ENCODE measurements at places on chromosomes 6 and 20. TPM values are rescaled to one million over a fixed set of nuclear protein-coding genes. Genes with fewer than 3 reads are reported as not detected.

Gene NANP
- total RNA-seq = 4.8 TPM

Gene ETV7
- not detected for total RNA-seq

Gene PPP1R16B
- 12.1 TPM for total RNA-seq

Gene OXT
- total RNA-seq = not detected

Gene HEY2
- 2.2 TPM for total RNA-seq

Gene MTHFD1L
- 2.5 TPM for total RNA-seq

Gene ADAM33
- 79.7 TPM for total RNA-seq

Gene ELOVL4
- 2.1 TPM for total RNA-seq

Gene TFAP2C
- 2.3 TPM for total RNA-seq

Gene LKAAEAR1
- not detected for total RNA-seq

Gene ZFP57
- total RNA-seq = 1.2 TPM

Gene TULP4
- total RNA-seq = 169 TPM

Gene TINAG
- not detected for total RNA-seq

Gene BTN1A1
- total RNA-seq = not detected

Gene PGBD1
- 8.7 TPM for total RNA-seq

Gene SNAP91
- 1.2 TPM for total RNA-seq

Gene TSBP1
- not detected for total RNA-seq

Gene NCOA6
- total RNA-seq = 21.2 TPM

Gene CBLN4
- not detected for total RNA-seq

Gene FHL5
- 14.4 TPM for total RNA-seq

Gene MAP7
- 2.2 TPM for total RNA-seq

Gene MLN
- not detected for total RNA-seq

Gene ARG1
- not detected for total RNA-seq

Gene GSTA2
- total RNA-seq = not detected

Gene WFDC5
- not detected for total RNA-seq

Gene TRIM15
- total RNA-seq = not detected

Gene OR12D3
- total RNA-seq = not detected

Gene NNAT
- total RNA-seq = 2.6 TPM

Gene AVP
- not detected for total RNA-seq

Gene HTR1E
- total RNA-seq = 0.40 TPM

Gene PNISR
- total RNA-seq = 45.6 TPM

Gene PTCRA
- total RNA-seq = 0.50 TPM

Gene CRISP3
- not detected for total RNA-seq

Gene MAP1LC3A
- 152 TPM for total RNA-seq

Gene SEMG1
- total RNA-seq = not detected

Gene LY6G6D
- not detected for total RNA-seq

Gene CSNK2B
- 160 TPM for total RNA-seq

Gene DLK2
- total RNA-seq = 0.32 TPM

Gene HCK
- total RNA-seq = 9.0 TPM

Gene GRM1
- total RNA-seq = under 0.01 TPM

Gene PSMG4
- 24.8 TPM for total RNA-seq

Gene TULP1
- total RNA-seq = 1.2 TPM

Gene COL19A1
- total RNA-seq = 2.3 TPM

Gene RCAN2
- 43.6 TPM for total RNA-seq

Gene GNMT
- 4.5 TPM for total RNA-seq

Gene LINC00237
- not detected for total RNA-seq

Gene CPXM1
- 0.45 TPM for total RNA-seq

Gene TSPO2
- not detected for total RNA-seq

Gene MAFB
- total RNA-seq = 39.0 TPM

Gene AGPAT4
- total RNA-seq = 12.6 TPM

Gene ECT2L
- 0.23 TPM for total RNA-seq

Gene PTGIS
- 217 TPM for total RNA-seq

Gene LAMP5
- total RNA-seq = not detected

Gene PDYN
- not detected for total RNA-seq

Gene SIGLEC1
- 18.7 TPM for total RNA-seq

Gene CST5
- 1.4 TPM for total RNA-seq

Gene RBM12
- 30.6 TPM for total RNA-seq

Gene PRL
- total RNA-seq = not detected

Gene SLC12A5
- total RNA-seq = 0.99 TPM

Data from esophagus muscularis mucosa (tissue), 4 donors.